ENCODE measurements at places on chromosomes 13 and 19.

DNA sequence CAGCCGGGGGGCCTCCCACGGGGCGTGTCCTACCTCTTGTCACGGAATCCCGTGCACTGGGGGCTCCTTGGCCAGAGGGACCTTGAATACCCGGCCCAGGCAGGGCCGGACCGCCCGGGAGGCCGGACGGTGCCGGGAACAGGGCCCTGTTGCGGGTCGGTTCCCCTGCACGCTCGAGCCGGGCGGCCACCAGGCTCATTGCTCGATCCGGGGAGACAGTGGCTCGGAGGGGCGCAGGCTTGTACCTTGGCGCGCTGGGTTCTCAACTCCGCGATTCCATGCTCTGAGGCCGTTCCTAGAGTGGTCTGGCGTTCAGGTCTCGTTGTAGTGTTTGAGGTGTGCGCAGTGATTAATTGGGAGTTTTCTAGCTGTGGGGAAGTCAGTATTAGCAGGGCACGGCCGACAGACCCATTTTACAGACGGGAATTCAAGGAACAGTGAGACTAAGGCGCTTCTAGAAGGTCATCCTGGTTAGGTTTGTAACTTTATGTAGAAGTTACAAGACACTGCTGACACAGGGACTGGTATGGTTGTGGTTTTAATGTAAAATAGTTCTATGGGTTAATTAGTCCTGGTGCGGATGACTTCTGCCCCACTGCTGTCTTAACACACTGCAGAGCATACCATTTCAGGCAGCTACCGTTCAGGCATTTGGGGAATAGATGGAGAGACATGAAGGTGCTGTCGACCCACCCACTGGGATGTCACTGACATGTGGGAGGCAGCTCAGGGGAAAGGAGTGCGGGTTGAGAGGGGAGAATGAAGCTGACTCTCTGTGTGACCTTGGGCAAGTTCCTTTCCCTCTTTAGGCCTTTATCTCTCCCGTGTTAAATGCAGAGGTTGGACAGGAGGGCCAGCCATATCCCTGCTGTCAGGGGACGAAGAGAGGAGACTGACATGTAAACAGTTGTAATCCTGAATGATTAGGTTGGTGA, 592 bp downstream of the CLPTM1 start:
- DNase-seq: no peak

- no peak for DNase-seq
Observed at GRCh38 chr19:54124393-54124792, 8.8 kb downstream of the PRPF31 start.

GRCh38 chr13:32107474-32107873, 75.9 kb downstream of the FRY start:
- no peak for DNase-seq

DNA sequence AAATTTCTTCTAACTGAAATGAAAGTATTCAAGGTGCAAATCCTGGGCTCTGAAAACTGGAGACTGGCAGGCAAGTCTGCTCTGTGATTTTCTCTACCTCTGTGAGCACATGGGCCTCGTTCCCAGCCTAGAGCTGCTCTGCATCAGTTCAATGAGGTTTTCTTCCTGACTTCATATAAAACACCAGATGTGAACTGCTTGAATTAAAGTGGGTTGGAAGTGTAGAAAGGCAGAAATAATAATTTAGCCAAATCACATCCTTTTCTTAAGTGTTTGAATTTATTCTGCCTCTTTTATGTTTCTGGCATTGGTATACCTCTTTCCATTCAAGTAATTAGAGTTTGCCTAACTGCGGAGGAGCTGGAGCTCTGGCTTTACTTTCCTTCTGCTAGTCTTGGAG, 540.8 kb downstream of the OLFM4 start:
- DNase-seq: no peak

DNA sequence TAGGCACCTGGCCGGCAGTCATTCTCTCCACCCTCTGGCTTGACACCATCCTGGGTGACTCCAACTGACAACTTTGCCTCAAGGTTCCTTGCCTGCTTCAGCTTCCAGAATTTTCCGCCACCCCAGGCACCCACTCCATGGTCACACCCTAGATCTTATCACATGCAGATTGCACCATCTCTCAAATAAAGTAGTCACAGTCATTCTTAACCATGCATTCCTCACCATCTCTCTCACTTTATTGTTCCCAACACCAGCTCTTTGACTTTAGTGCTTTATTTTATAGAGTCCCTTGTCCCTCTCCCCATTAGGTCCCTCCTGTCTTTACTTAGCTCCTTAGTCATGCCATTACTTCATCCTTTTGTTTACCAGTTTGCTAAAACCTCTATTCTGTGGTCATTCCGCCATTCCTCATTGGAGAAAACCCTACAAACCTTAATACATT, 351.7 kb downstream of the SPRY2 start:
- no peak for DNase-seq

- no peak for DNase-seq
Observed at GRCh38 chr19:24099829-24100228, 12.8 kb downstream of the ZNF254 start.

DNA sequence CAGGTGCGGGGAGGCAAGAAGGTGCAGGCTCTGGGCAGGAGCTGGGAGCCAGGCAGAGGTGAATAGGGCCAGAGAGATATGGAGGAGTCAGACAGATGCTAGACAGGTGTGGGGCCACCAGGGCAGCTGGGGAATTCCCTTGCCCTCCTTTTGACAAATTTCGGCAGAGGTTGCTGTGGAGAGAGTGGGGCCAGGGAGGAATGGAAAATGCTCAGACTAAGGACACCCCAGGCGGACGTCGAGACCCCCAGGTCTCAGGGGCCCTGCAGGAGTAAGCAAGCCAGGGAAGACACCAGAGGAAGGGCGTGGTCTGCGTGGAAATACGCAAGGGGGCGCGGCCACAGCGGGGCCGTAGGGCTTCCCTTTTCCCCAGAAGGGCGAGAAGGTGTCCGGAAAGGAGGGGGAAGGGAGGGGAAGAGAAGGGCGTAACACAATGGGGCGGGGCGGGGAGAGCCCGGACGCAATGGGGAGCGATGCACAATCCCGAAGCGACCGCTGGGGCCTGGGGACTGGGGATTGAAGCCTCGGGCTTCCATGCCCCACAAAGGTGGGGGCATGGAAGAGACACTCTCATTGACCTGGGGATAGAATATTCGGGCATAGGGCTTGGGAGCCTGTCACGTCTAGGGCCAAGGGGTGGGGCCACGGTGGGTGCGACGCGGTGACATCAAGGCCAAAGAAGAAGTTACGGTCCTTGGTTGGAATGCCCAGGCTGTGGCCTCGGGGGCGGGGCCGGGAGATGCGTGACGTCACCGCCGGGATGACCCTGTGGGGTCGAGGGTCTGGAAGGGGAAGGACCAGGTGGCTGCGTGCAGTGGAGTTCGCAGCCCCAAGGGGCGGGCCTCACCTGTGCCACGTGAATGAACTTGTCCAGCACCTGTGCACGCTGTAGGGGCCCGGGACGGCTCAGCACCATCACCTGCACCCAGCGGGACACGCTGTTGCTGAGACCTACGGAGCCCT, 8.2 kb downstream of the RASGRP4 start:
- DNase-seq: peak; percentile 75

- no peak for DNase-seq
Observed at GRCh38 chr13:106415971-106416370, 119.5 kb downstream of the EFNB2 start.

- DNase-seq: no peak
Observed at GRCh38 chr13:80814541-80814940, 473.6 kb upstream of the SPRY2 start.

DNA sequence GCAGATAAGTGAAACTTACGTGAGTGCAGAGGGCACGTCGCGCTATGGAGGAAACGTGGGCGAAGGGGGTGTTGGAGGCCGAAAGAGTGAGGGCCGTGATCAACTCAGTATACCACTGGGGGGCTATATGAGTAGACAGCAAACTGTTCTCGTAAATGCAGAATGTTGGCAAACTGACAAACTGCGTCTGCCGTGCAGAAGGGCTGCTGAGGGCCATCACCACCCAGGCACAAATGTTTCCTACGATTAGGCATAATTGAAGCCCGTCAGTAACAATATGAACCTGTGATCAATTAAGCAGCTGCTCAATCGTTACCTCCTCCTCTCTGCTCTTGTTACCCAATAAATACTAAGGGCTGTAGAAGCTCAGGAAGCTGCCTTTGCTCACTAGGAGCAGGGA, 17.3 kb upstream of the MADCAM1 start:
- DNase-seq: no peak

DNA sequence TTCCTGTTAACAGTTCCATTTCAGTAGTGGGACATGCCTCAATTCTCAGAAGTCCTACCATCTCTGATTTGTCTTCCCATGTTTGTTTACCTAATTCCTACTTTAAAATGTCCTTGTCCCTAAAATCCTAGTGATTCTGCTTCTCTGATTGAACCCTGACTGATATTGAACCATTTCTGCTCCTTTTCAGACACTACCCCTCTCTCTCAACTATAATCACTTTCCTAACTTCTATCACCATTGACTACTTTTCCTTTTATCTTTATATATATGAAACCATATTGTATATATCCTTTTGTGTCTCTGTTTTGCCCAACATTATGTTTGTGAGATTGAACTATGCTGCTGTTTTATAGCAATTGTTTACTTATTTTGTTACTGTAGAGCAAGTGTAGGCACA, 15.6 kb upstream of the ZNF227 start:
- no peak for DNase-seq

DNA sequence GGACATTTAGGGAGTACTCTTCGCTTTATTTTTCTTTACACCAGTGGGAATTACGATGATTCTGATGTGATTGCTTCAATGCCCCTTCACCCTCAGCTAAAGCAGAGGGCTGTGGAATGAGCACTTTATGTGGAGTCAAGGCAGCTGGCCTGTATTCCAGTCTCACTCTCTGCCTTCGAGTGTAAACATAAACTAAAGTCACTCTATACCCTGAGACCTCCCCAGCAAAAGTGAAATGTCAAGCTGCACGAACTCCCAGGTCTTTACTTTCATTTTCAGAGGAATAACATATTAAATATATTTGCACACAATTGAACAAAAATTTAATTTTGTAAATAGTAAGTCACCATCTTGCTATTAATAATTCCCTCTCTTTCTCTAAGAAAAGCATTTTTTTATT, 557.1 kb downstream of the DACH1 start:
- no peak for DNase-seq

- DNase-seq: no peak
Observed at GRCh38 chr19:34075661-34076091, 96.6 kb upstream of the LSM14A start.

GRCh38 chr13:79642596-79642995, 161.6 kb downstream of the NDFIP2 start:
- no peak for DNase-seq

- no peak for DNase-seq
Observed at GRCh38 chr13:34431827-34432581, 510.1 kb upstream of the NBEA start.

DNA sequence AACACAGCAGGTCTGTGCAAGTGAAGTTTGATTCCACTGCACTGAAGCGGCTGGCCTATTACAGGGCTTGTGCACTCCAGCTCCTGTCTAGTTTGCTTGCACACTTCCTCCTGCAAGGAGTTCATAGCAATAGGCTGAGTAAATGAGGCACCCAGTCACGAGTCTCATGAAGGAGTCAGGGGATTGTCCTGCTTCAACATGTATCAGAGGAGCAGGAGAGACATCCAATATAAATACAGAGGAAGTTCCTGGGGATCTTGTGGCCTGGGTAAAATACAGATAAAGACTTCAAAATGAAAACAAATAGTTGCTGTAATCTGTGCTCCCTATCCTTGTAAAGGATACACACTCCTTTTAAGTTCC, 259.9 kb downstream of the SLITRK1 start:
- DNase-seq: no peak

GRCh38 chr13:107324416-107325204, 756.7 kb upstream of the ARGLU1 start:
- DNase-seq: no peak

GRCh38 chr13:65959305-65959704, 1270.8 kb downstream of the PCDH9 start:
- no peak for DNase-seq

GRCh38 chr19:392375-392970, 16.5 kb downstream of the C2CD4C start:
- DNase-seq: no peak

DNA sequence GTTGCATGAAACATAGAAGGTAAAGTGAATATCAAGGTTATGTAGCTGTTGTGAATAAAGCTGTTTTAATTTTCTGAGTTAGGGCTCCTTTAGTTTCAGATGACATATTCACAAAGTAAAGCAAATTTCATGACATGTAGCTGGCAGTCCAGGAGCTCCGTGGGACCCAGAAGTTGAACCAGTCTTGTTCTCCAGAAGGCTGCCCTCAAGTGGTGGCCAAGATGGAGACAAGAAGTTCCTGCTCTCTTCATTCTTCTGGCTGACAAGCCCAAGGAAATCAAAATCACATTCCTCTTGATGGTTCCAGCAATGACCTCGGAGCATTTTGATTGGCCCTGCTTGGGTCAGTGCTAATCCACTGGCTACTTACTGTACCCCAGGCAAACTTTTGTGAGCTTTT, 128.7 kb downstream of the LIG4 start:
- no peak for DNase-seq

DNA sequence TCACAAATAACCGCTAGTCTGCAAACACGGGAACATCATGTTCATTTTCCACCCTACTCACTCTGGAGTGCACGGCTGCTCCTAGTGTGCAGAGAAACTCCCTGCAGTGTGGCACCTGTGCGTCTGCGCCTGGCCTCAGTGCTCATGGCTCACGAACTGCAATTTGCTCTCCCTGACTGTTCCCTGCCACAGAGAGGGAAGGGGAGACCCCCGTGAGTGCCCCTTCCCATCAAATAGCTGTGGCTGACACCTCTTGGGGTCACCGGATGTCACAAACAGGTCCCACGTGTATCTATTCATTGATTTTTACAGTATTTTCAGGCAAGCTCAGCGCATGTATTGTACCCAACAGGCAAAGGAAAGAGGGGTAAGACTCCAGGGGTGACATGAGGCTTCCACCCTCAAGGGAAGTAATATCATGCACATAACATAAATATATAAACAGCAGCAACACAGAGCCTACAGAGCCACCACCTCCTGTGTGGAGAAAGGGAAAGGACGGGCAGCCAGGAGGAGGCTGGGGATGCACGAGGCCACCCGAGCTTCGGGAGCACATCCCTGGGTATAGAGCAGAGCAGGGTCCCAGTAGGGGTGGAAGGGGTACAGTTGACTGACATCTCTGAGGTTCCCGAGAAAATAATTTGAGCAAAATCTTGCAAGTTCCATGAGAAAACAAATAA, 140.3 kb upstream of the SOX1 start:
- DNase-seq: no peak

GRCh38 chr13:31056644-31057271, 104.9 kb downstream of the HSPH1 start:
- no peak for DNase-seq

- no peak for DNase-seq
Observed at GRCh38 chr13:27573265-27573664, 47.1 kb downstream of the LNX2 start.

DNA sequence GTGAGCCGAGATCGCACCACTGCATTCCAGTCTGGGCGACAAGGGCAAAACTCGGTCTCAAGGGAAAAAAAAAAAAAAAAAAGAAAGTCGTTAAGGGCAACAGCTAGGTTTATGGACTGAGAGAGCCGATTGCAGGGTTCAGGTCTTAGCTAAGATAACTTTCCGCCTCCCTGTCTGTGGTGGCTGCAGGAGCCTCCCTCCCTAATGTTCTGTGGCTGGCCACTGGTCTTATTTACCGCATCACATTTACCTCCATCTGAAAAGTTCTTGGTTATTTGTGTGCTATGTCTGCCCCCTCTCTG, 722 bp upstream of the CRTC1 start:
- no peak for DNase-seq
